Activated T-cell treated with anti-CD3 and anti-CD28 coated beads for 48 hours (primary cell): ENCODE measurements at places on chromosomes 1 and 21.

DNA sequence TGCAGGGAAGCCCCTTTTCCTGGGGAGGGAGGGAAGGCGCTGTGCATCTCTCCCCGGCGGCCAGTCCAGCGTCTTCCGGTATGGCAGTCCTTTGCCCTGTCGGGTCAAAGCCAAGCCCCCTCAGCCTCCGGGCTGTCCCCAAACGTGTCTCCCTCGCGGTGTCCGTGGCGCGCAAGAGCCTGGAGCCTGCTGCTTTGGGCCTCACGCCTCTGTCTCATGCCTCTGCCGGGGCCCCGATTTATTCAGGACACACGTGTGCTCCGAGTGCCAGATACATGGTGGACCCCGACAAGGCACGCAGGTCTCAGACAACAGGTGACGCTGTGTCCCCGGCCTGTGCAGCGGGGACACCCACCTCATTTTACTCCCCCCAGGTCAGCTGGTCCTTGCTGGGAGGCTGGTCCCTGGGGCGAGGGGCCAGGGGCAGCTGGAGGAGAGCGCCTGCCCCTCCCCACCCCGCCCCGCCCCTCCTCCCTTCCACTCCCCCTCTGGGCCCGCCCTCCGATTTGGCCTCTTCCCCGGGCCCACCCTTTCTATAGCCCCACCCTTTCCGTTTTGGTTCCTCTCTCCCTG lies 176.7 kb downstream of the CAMTA1 start:
- DNase-seq, result no peak

- DNase-seq, result no peak
Observed at GRCh38 chr1:224640587-224640986, 24.5 kb downstream of the CNIH3 start.

DNA sequence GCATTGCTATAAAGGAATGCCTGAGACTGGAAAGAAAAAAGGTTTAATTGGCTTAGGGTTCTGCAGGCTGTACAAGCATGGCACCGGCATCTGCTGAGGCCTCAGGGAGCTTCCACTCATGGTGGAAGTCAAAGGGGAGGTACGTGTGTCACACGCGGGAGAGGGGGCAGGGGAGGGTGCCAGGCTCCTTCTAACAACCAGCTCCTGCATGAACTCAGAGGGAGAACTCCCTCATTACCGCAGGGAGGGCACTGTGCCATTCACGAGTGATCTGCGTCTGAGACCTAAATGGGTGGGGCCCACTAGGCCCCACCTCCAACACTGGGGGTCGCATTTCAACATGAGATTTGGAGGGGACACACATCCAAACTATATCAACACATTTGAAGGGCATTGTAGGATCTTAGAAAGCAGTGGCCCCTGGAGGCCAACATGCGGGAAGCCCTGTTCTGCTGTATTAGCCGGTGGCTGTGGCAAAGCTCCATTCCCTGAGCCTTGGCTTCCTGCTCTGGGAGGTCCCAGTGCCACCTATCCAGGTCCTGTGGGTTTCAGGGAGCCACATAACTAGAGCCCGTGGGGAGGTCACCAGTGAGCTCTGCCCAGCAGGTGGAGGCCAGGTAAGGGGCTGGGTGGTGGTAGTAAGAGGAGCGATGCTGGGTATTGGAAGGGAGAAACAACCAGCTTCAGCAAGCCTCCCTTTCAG lies 10.0 kb downstream of the WNT3A start:
- DNase-seq, result no peak

- no peak for DNase-seq
Observed at GRCh38 chr1:171904778-171905450, 63.6 kb downstream of the DNM3 start.

DNA sequence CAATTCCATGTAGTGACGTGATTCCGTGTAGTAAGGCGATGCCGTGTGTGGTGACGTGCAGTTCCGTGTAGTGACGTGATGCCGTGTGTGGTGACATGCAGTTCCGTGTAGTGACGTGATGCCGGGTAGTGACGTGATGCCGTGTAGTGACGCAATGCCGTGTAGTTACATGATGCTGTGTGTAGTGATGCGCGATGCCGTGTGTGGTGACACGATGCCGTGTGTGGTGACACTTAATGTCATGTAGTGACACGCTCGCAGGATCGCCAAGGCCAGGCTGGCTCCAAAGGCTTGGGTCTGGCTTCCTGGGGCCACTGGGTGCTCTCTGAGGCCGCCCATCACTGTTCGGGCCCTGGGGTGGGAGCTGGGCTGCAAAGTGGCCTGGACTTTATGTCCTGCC lies 14.2 kb downstream of the COL18A1 start:
- no peak for DNase-seq

GRCh38 chr1:225378880-225379279 lies 49.0 kb downstream of the LBR start:
- no peak for DNase-seq

GRCh38 chr1:66405061-66405460 lies 128.9 kb upstream of the SGIP1 start:
- DNase-seq, result no peak

DNA sequence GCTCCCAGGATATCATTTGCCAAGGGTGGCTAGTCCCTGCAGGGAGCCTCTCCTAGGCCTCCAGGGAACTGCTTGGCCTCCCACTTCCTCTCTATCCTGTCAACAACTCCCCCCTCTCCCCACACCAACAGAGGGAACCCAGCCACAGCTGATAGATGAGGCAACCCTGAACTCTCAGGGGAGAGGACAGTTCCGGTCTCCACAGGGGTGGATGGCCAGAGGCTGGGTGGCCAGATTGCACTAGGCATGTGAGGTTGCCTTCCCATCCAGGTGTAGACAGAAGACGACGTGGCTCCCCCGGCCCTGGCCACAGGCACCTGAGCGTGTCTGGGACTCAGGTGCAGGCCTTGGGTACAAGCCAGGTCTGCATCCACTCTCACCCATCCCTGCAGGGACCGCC lies 53.3 kb downstream of the TOR1AIP2 start:
- no peak for DNase-seq

DNA sequence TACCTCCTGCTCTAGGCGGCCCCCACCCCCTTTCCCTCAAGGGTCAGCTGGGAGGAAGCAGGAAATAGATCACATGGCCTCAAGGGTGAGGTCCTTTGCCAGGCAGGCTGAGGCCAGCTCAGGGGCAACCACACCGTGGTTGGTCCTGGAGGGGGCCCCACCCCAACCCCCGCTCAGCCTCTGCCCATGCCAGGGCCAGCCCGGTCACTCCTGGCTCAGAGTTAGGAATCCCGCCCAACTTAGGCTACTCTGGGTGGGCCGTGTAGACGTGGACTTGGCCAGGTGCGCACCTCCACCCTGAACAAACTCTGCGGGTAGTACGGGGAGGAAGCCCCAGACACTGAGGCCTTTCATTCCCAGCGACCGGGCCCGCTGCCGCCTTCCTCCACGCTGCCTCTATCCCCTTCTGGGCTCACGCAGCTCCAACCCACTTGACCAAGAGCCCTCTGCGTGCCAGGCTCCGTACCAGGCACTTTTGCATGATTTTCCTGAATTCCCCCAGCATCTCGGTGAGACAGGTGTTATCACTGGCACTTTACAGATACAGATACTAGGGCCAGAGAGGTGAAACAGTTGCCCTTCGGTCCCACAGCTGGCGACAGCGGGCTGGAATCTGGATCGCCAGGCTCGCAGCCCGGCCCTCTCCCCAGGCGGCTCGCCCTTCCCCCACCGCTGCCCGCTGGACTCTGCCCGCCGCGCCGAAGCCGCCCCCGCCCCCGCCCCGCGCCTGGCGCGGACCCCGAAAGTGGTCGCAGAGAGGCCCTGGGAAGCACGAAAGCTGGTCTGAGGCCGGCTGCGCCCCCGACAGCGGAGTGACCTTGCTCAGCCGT lies 769 bp downstream of the GALE start:
- DNase-seq, result peak; percentile 36

- DNase-seq, result no peak
Observed at GRCh38 chr1:38745476-38746401, 113.8 kb downstream of the RRAGC start.

DNA sequence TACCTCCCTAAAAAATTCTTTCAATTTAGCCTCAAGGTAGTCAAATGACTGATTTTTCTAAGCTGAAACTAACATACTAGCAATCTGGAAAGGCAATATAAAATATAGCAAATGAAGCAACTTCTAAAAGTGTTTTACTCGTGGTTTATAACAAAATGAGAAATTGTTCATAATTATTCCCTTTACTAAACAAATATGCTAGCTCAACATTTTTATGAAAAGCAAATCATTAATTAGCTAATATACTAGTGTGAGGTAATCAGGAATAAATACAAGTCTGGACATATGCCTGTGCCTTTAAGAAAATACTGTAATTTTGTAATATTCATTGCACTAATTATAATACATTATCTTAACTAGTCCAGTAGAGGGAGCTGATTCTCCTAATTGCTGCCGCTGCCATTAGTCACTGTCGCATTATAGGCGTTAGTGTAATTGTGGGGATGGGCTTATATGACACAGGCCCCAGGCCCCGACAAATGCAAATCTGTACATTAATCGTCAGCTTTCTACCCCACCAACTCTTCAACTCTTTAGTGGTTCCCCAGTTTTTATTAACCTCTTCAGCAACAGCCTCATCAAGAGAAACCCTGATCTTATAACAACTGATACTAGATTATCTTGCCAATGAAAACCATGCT lies 160.9 kb downstream of the GABPA start:
- DNase-seq, result no peak

DNA sequence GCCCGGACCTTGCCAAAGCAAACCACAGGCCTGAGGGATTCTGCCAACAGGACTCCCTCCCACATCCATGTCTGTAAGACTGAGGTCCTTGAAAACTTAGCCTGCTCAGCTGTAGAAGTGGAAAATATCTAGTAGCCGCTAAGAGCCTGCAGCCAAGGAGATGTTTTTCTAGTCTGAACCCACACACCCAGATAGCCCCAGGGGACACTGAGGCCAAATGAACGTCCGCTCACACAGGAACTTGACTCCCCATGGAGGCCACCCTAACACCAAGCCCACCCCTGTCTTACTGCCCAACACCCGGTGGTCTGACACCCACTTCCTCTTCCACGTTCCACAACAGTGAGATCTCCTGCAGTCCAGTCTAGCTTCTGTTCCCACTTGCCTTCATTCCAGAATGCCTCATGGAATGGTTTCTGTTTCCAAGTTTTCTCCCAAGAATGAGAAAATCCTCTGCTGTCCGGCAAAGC lies 174.8 kb downstream of the PLPP3 start:
- DNase-seq, result no peak

GRCh38 chr1:240878631-240879030 lies 266.7 kb upstream of the GREM2 start:
- no peak for DNase-seq

DNA sequence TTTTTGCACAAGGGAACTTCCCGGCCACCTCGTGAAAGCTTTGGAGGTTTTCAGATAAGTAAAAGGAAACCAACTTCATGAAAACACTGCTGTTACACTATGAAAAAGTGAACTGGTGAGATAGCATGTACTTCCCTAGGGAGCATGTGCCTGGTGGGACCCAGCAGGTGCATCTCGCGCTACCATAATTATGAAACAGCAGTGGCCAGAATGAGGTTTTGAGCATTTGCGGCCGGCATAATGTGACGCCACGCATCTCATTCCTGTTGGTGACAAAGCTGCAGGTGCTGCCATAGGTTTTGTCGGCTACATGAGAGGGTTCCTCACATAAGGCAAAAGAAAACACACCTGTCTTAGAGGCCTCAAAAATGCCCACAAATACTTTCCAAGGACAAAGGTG lies 1.7 kb downstream of the KRTAP10-3 start:
- no peak for DNase-seq

DNA sequence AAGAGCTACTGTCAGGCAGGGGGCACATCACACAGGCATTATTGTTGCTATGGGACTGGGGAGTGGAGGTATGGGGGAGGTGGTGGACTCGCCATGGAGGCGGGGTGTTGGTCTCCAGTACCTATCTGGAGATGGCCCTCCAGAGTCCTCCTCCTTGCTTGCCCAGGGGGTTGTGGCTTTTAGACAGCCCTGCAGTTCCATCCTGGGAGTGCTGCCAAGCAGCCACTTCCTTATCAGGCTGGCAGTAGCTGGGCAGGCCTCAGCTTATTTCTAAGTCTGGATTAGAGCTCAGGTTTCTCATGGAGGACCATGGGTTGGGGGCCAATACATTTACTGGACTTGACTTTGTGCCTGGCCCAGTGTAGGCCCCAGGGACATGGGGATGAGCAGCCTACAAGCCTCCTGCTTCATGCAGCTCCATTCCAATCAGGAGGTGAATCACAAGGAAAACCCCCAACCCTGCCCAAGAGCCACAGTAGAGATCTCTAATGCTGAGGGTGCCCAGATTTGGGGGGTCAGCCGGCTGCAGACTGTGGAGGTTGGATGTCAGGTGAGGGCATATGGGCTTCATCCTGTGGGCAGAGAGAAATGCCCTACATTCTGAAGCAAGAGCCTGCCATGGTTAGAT lies 210.7 kb upstream of the EDN2 start:
- no peak for DNase-seq

- DNase-seq, result no peak
Observed at GRCh38 chr1:25815208-25816111, 4.3 kb upstream of the MTFR1L start.

DNA sequence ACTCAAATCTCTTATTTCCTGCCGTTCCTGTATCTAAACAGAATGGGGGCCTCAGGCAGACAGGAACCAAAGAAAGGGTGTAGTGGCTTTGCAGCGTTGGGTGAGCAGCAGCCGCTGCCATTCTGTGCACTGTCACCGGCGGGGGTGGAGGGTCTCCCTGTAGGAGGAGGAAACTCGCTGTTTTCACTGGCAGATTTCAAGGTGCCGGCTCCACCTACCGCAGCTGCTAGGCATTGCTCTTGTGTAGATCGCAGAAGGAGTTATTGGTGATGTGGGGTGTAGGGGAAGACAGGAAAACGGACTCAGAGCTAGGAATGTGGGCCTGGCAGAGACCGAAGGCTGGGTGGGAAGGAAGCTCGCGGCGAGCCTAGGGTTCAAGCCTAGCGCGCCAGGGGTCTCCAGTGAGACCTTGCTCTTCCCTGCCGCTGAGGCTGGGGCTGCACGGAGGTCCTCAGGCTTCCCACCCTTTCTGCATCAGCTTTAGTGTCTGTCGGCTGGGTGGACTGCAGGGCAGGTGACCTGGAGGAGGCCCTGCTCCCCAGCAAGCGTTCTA lies 20.8 kb downstream of the ATP5PO start:
- peak; percentile 61 for DNase-seq

- no peak for DNase-seq
Observed at GRCh38 chr21:16193496-16194094, 463.8 kb downstream of the USP25 start.

DNA sequence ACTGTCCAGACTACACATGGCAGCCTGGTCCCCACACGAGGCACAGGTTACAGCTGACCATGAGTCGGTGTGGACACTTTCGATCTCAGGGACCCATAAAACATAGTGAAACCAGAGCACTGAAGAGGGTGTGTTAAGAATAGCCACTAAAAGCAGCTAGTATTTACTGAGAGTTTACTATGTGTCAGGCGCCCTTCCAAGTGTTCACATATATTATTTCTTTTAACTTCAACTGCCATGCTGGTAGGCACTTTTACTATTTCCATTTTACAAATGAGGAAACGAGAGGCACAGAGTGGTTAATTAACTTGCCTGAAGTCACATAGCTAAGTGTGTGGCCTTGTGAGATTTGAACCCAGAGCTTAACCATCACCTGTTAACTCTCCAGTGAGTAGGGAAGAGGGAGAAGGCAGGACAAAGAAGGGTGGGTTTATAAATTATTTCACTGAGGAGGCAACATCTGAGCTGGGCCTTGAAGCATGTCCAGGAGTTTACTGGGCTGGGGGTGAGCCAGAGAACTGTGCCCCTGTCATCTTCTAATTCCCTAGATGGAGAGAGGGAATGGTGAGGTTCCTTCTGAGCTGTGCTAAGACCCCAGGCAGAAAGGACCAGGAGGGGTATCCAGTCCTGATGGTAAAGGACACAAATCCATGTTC lies 20.7 kb downstream of the ABCA4 start:
- DNase-seq, result no peak

- DNase-seq, result no peak
Observed at GRCh38 chr1:24295535-24295934, 23.6 kb upstream of the GRHL3 start.
